ENCODE measurements at places on chromosomes 12 and 14. TPM values are rescaled to one million over a fixed set of nuclear protein-coding genes. Genes with fewer than 3 reads are reported as not detected.
A peak's percentile ranks its signal among the peaks of the same experiment; 100 is the strongest.

- DNase-seq: no peak
Measured at GRCh38 chr12:130026608-130027176, 122.9 kb upstream of the TMEM132D start.

The SLC39A2 gene
- polyA plus RNA-seq: 1.3 TPM

DNA sequence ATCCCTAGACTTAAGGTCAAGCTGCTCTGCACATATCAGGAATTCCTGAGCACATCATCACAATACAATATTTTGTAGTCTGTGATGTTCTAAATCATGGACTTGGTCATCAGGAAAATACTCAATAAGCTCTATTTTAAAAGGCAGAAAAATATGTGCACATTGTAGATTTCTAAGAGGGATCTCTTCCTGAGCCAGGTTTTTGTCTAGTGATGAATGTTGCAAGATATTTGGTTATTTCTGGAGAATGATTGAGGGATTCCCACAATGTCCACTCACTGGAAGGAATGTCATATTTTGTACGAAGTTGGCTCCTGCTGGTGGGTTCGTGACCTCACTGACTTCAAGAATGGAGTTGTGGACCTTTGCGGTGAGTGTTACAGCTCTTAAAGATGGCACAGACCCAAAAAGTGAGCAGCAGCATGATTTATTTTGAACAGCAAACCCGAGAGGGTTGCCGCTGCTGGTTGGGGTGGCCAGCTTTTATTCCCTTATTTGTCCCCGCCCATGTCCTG, 300.9 kb upstream of the DCN start:
- no peak for DNase-seq

The CMTM5 gene
- polyA plus RNA-seq: 1.0 TPM

- no peak for DNase-seq
Measured at GRCh38 chr14:37116933-37117849, 55.2 kb downstream of the SLC25A21 start.

DNA sequence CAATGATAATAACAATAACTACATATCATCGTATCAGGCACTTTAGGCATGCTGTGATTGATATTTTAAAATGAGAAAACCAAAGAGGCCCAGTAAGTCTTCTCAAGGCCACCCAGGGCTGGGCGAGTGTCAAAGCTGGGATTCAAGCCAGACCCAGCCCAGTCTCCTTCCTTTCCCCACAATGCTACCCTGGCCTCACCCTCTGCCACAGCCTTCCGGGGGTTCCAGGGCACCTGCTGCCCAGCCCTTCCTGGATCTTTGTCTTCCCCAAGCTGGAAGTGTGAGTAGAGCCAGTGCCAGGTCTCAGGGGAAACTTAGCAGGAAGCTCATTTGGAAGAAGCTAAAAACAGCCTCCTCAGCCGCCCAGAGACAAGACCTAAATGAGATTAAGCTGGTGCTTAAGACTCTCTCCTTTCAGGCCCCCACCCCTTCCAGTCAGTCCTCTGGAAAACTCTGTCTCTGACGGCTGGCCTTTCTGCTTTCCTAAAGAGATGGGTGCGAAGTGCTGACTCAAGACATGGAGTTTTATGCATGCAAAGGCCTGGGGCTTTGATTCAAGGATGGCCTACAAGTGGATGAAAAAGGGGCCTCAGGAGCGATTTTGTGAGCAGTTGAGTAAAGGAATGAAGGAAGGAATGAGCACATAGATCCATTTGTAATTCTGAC, 184.2 kb downstream of the KCNA5 start:
- DNase-seq: no peak

The TMTC1 gene
- 26.2 TPM for polyA plus RNA-seq

GRCh38 chr14:35866595-35867279, 40.6 kb downstream of the BRMS1L start:
- no peak for DNase-seq

DNA sequence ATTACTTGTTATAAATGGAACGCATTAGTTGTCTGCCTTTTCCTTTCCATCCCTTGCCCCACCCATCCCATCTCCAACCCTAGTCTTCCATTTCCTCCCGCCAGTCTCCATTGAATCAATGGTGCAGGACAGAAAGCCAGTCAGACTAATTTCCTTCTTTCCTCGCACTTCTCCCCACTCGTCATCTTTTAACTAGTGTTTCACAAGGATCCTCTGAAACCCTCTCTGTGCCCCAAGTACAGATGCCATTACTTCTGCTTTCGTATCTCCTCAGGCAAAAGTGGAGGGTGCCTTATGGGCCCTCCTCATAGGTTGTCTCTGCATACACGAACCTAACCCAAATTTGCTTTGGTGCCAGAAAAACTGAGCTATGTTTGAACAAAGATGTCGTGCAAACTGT, 4.2 kb downstream of the DAZAP2 start:
- DNase-seq: no peak

DNA sequence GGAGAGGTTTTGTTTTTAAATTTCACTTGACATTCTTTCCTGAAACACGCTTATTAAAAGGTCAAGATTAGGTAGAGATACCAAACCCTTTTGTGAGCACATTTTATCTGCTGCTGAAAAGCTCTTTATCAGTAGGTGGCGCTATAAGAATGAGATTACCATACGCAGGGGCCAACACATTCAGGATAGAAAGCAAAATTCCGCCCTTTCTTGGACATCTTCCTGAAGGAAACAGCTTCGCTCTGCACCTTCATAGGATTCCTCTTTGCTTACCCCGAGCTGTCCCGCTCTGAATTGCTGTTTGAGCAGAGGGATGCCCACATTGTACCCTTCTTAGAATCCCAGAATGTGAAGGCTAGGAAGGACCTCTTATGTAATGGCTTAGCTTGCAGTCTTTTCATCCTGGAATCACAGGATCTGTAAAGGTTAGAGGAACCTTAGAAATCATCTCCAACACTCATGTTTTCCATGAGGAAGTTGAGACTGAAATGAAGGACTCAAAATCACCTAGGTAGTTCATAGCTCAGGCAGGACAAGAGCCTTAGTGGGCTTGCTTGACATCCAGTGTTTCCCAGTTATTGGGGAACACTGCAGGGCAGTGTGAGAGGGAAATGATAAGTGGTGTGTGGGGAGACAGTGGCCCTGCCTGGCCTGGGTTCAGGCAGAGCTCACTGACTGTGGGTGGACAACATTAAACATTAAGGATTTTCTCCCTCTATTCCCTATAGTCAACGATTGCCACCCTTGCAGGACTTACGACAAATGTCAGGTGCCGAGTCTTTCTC, 38.7 kb upstream of the CRY1 start:
- DNase-seq: peak; percentile 71

The FAM186B gene
- polyA plus RNA-seq: 3.1 TPM

Measured in left kidney (tissue), 8 donors.